ENCODE measurements at places on chromosomes 13 and 19.

DNA sequence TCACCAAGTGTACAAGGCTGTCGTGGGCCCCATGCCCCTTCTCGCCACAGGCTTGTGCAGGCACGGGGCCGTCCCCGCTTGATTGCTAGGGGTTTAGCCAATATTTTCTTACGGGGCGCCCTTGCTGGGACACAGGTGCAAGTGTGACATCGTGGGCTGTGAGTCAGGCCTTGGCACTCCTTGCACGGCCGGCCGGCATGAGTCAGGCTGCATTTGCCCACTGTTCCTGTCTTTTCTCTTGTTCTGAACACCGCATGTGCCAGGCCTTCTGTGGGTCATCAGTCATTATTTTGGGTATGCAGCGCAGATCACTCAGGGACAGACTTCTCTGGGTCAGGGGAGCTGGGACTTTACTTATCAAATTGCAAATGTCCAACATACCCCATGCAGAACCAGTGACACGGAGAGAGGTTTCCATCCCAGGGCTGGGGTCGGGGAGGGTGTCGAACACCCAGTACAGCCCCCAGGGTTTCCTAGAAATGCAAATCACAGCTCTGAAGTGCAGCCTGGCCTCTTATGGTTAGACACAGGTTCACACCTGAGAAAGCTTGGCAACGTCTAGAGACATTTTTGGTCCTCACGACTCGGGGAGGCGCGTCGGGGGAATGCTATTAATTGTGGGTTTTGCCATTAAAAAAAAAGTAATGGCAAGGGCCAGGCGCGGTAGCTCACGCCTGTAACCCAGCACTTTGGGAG lies 22.5 kb upstream of the KLF2 start:
- no peak for DNase-seq

DNA sequence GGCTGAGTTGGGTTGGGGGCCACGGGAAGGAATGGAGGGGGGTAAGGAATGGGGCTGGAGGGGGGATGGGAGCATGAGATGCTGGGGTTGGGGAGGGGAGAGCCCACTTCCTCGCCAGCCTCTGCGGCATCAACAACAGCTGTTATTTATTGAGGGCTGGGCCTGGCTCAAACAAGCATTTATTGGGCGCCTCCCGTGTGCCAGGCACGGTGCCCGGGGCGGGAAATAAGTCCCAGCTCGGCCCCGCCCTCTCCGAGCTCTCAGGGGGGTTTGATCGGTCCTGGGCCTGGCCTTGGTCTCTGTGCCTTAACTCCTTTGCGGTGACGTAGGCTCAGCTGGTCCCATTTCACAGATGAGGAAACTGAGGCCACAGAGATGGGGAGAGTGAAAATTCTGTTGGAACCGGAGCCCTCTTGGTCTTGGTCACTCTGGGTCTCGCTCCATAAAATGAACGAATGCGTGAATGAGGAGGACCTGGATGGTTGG lies 919 bp upstream of the ADAMTS10 start:
- no peak for DNase-seq

DNA sequence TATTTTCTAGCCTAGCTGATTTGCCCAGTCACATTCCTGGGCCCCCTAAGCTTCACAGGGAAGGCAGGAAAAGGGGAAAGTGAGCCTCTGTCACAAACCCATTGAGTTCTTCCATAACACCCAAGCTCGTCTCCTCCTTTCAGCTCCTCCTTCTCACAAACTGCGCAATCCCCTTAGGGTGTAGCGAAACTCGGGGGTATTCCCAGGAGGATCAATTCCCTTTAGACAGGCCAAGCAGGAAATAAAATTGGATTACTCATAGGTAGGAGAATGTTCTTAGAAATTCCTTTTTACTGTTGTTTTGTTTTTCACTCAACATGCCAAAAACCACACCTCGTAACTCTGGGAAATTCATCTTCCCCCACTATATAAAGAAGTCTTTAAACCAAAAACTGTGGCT lies 139.3 kb downstream of the IRS2 start:
- no peak for DNase-seq

DNA sequence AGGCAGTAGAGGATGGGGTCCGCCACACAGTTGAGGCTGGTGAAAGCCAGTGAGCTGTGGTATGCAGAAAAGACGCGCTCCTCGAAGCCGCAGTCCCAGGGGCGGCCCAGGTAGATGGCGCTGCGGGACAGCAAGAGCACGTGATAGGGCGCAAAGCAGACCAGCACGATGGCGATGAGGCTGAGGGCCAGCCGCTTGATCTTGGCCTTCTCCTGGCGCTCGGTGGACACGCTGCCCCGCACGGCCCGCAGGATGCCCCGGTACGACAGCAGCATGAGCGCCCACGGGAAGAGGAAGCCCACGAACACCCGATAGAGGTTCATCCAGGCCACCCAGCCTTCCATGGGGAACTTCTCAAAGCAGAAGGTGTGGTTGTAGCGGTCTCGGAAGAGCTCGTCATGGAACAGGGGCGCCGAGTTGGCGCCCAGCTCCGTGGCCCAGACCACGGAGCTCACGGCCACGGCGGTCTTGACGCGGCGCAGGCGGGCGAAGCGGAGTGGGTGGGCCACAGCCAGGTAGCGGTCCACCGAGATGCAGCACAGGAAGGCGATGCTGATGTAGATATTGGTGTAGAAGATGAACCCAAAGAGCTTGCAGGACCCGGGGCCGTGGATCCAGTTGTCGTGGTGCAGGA lies 6.5 kb upstream of the OPA3 start:
- DNase-seq: no peak

DNA sequence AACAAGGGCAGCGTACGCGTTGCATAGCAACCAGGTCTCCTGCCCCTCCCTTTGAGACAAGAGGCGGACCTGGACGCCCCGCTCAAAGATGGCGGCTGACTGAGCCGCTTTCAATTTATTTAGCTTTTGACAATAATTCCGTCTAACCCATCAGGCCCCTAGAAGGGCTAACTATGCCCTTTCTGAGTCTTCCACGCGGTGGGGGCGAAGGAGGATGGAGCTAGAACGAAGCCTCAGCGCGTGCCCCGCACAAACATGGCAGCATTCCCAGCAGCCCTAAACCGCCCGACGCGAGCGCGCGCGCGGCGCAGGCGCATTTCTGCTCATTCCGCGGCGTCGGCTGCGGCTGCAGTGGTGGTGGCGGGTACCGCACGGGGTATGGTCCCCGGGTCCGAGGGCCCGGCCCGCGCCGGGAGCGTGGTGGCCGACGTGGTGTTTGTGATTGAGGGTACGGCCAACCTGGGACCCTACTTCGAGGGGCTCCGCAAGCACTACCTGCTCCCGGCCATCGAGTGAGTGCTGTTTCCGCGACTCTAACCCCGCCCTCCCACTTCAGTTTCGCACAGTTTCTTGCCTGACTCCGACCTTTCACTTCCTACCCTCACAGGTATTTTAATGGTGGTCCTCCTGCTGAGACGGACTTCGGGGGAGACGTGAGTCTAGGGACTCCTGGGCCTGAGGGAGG lies at the start of gene MED25:
Gene MED25, plus strand, starts transcription at position 326 of the 685 bp plus-strand sequence. Its CDS starts 53 bp downstream, at position 379.
- peak; percentile 95 for DNase-seq

GRCh38 chr13:79398915-79399314 lies 7.1 kb downstream of the RBM26 start:
- no peak for DNase-seq

- DNase-seq: no peak
Measured at GRCh38 chr19:44113784-44114390, 688 bp downstream of the ZNF225 start.

GRCh38 chr13:30615866-30616541 lies 1.7 kb upstream of the USPL1 start:
- peak; percentile 83 for DNase-seq

GRCh38 chr13:71214357-71214756 lies 652.6 kb downstream of the DACH1 start:
- no peak for DNase-seq
